Amniotic stem cell (primary cell): ENCODE measurements at places on chromosomes 12 and 14.
A peak's percentile ranks its signal among the peaks of the same experiment; 100 is the strongest.

GRCh38 chr14:36301159-36301558 lies 19.3 kb downstream of the MBIP start:
- no peak for DNase-seq

GRCh38 chr12:109877504-109878246 lies 2.7 kb downstream of the GLTP start:
- no peak for DNase-seq

DNA sequence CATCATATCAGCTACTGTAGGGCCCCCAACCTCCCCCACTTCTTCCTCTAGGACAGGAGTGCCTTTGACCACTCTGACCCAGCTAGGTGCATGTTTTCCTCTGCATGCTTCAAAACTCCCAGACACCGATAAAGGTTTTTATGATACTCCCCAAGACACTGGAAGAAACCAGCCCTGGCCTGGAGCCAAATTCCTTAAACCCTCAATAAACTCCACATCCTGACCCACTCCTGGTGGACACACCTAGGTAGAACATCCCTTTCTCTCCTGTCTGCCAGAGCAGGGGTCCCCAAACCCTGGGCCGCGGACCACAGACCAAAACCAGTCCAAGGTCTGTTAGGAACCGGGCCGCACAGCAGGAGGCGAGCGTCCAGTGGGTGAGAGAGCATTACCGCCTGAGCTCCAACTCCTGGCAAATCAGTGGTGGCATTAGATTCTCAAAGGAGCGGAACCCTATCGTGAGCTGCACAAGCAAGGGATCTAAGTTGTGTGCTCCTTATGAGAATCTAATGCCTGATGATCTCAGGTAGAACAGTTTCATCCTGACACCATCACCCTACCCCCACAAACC lies 49.6 kb downstream of the NT5DC3 start:
- DNase-seq, result no peak

DNA sequence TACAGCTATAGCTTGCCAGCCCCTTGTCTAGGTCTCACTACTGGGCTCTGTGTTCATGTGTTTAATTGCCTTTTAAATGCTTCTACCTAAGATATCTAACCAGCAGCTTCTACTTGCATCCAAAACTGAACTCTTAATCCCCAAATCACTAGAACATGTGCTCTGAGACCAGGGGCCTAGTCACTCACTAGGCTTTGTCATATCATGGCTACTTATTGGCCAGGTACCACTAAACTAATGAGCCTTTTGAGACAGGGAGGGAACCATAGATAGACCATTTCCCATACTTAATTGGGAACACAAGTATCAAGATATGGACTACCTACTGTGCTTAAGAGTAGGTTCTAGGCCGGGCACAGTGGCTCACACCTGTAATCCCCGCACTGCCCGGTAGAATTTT lies 6.5 kb downstream of the HSP90B1 start:
- no peak for DNase-seq

- DNase-seq, result no peak
Measured at GRCh38 chr12:91307957-91308670, 125.5 kb upstream of the DCN start.

- DNase-seq, result no peak
Measured at GRCh38 chr12:34602213-34602940, 580.1 kb downstream of the ALG10 start.

- no peak for DNase-seq
Measured at GRCh38 chr12:90519285-90519684, 435.7 kb downstream of the CCER1 start.

DNA sequence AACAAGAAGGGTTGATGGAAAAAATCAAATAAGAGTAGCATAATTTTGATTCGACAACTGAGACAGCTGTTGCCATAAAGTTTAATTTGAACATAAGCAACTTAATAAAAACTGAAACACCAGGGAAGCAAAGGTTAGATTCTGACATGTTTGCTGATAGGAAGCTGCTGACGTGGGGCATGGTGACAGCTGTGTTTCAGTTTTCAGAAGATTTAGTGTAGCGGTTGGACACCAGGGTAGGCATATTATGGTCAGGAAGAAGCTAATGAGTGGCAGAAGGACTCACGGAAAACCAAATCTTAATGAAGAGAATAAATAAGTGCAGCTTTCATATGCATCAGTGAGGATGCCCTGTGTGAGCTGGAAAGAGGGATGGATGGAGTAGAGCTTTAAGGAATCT lies 336.7 kb upstream of the RPL10L start:
- no peak for DNase-seq

DNA sequence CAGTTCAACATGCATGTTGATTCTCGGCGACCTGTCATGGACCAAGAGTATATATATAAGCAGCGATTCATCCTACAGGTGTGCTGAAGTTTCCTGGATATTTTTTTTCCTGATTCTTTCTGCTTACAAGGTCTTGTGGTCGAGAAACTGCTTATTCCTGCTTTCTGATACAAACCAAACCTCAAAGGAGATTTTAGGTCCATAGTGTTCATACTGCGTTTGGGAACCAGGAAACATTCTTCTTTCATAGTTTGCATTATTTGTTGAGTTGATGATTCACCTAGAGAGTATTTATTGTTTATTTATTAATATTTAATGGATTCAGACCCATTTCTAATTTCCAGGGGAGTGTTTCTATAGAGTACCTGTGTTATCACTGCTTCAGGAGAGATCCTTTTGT lies 70.7 kb upstream of the ASPG start:
- DNase-seq, result no peak

- DNase-seq, result no peak
Measured at GRCh38 chr14:72892879-72893635, 844 bp downstream of the DPF3 start.

- DNase-seq, result no peak
Measured at GRCh38 chr12:62668782-62669181, 202.2 kb downstream of the MON2 start.

GRCh38 chr14:87044807-87045206 lies 948.2 kb downstream of the GALC start:
- DNase-seq, result no peak

DNA sequence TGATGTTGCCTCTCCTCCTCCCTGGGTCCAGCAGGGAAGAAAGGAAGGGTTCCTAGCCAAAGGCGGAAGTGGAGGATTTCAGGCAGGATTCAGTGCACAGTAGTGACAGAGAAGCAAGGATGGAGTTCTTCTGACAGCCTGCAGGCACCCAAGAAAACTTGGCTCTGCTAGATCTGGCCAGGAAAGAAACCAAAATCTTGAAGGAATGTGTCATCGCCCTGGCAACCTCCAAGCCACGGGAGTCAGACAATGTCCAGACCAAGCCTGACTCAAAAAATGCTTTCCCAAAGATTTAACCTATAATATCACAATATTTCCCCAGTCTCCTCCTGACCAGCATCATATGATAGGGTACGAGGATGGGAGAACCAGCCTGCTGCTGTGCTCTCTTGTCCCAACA lies 22.8 kb upstream of the DHRS4 start:
- no peak for DNase-seq

DNA sequence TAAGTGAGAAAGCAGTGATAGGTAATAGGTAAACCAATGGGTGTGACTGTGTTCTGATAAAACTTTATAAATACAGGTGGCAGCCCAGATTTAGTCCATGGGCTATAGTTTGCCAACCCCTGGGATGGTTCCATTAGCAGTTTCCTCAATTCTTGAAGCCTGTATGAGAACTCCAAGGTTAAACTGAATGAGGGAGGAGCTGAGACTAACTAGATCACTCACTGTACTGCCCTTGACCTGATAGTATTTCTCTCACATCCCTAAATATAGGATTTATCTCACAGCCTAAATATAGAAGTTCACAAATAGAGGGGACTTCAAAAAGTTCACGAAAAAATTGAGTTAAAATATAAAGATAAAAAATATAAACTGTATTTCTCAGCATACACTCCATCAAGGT lies 439.6 kb upstream of the CCDC196 start:
- no peak for DNase-seq

GRCh38 chr14:94171208-94171607 lies 2.9 kb upstream of the PPP4R4 start:
- peak; percentile 21 for DNase-seq

DNA sequence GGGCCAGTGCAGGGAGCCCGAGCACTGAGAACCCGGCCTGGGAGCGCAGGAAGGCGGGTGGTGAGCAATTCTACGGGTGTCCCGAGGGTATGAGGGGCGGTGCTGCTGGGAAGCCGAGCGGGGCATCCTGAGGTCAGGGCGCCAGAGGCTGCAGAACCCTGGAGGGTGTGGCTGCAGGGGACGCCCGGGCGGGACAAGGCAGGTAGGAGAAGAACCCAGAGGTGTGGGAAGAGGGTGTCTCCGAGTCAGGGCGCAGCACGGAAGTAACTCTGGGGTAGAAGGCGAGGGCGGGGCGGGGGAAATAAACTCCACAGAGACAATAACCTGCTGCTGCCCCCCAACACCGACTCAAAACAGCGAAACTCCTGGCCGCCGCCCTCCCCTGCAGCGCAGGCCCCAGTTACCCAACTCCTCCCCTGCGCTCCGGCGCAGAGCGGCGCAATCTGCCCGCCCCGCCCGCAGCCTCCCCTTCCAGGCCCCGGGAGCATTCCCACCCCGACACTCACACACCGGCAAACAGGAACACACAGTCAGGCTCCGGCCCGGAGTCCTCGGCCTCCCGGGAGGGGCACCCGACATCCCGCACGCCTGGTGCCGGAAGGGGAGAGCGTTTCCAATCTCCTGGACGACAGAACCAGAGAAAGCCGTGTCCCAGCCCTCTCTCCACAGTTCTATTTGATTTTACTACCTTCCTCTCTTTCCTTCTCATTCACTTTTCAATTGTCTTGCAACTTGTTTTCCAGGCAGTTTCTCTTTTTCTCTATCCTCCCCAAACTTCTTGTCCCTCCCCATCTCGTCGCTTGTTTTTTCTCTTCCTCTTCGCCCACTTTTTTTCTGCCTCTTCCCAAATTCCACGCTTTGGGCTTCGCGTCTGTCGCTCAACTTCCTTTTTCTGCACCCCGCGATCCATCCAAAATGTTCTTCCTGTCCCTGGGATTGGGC lies 2.4 kb downstream of the HRK start:
- no peak for DNase-seq

DNA sequence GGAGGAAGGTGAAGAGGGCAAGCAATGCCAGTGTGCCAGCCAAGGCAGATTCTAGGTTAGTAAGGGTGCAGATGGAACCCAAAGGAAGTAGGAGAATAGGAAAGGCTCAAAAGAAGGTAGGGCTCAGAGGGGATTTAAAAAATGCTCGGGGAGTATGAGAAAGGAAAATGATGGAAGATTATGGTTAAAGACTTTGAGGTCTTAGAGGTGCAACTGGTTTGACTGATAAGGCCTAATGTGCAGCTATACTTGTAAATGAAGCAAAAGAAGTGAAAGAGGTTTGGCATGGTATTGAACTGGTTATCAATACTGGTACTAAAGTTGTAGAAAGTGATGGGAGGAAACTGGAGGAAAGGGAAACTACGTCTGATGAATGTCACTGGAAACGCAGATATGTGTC lies 94.7 kb downstream of the RPS6KA5 start:
- DNase-seq, result no peak

GRCh38 chr12:67457136-67457535 lies 188.0 kb downstream of the CAND1 start:
- DNase-seq, result no peak

DNA sequence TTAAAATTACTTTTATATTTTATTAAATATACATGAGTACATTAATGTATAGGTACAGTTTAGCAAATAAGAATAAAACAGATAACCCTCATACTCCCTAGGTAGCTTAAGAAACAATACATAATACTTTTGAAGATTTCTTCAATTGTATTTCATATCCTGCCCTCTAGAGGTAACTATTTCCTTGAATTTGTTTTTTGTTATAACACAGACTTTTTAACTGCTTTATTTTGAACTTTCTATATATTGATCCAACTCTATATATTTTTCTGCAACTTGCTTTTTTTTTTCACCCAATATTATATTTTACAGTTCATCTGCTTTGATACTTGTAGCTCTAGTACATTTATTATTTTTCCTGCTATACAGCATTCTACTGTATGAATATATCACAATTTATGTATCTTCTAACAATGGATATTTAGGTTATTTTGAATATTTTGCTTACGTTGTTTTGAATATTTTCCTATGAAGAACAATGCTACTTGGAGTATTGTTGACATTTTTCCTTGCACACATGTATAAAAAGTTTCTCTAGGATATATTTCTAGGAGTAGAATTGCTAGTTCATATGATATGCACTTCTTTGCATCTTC lies 72.8 kb upstream of the ABCD2 start:
- DNase-seq, result no peak

DNA sequence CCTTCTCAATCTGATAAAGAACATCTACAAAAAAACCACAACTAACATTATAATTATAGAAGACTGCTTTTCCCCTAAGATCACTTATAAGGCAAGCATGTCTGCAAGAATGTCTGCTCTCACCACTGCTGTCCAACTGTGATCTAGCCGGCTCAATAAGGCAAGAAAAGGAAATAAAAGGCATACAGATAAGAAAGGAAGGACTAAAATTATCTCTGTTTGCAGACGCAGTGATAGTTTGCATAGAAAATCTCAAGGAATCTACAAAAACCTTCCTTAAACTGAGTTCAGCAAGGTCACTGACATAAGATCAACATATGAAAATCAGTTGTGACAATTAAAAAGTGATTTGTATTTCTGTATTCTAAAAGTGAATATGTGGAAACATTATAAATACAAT lies 138.0 kb upstream of the EGLN3 start:
- no peak for DNase-seq

GRCh38 chr12:75526655-75527511 lies 15.5 kb upstream of the KRR1 start:
- DNase-seq, result peak; percentile 28

DNA sequence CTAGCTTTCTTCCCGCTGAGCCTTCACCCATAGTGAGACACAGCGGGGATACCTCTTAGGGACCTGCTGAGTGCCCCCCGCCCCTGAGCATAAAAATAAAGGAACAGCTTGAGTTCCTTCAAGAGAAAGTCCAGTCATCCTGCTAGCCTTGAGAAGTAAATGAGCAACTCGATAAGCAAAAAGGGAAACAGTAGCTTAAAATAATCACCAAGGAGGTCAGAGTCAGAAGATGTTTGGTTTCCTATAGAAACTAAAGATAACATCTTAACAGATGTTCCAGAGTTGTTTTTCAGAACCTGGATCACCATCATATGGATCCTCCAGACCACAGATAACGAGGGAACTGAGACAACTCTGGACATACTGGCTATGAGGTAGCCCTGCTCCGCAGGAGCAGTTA lies 94.0 kb downstream of the BCAT1 start:
- no peak for DNase-seq

DNA sequence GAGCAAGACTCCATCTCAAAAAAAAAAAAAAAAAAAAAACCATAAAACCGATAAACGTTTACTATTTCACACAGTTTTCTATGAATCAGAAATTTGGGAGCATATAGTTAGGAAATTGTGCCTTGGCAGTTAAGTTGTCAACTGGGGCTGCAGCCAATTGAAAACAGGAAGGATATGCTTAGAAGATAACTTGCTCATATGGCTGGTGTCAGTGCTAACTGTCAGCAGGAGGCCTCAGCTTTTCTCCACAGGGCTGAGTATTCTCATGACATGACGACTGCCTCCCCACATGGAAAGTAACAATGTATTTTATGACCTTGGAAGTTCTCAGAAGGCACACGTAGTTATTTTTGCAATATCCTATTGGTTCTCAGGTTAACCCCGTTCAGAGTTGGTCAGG lies 29.6 kb upstream of the OR5AU1 start:
- DNase-seq, result no peak
